ENCODE measurements at places on chromosomes 1 and 21. TPM values are rescaled to one million over a fixed set of nuclear protein-coding genes. Genes with fewer than 3 reads are reported as not detected.

DNA sequence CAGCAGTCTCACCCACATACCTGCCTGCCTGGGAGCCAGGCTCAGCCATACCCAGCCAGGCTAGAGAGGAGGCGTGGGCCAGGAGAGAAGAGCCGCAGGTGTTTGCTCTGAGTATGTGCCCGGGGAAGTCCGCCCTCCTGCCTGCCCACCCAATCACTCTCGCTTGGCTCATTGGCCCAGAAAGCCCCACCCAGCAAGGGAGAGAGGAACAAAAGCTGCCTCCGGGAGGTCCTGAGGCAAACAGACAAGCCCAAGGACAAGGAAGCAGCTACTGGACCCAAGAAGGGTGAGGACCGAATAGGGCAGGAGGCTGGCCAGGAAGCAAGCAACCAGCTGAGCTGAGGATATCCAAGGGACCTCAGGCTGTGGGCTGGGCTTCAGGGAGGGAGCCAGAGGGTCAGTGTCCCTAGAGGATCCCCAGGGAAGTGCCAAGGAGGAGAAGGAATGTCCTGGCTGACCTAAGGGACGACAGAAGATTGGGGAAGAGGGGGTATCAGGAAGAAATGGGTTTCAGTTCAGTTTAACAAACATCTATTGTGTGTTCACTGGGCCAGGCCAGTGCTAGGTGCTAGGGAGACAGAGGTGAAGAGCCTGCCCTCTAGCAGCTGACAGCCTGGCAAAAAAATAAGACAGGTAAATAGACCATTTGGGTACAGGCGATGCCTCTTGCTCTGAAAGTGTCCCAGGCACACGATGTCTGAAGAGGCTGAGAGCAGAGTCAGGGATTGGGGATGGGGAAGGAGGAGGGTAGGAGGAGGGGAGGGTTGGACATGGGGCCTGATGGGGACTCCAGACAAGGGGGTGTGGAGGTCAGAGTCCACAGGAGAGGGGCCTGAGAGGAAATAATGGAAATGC lies at the start of gene GJB4:
Gene GJB4, plus strand, starts transcription at position 238 of the 855 bp plus-strand sequence. CDS start 1,515 bp downstream, outside the sequence.
- no peak within 1 kb of the TSS for H3K27ac ChIP-seq
- no peaks in the 10 kb centered on the region for H3K27me3 ChIP-seq
- no peak within 1 kb of the TSS for H3K4me3 ChIP-seq
- no peaks in the 10 kb centered on the region for H3K4me1 ChIP-seq

- no peaks in the 10 kb centered on the region for H3K27me3 ChIP-seq
- H3K36me3 ChIP-seq, result no peaks in the 10 kb centered on the region
- no peaks in the 10 kb centered on the region for H3K4me1 ChIP-seq
- no peak overlapping the region for H3K4me3 ChIP-seq
- no peak for DNase-seq
These were observed 31.9 kb downstream of the GLUL start for GRCh38 chr1:182359645-182360044.

GRCh38 chr21:41295721-41296254 lies 20.8 kb upstream of the FAM3B start:
- H3K4me3 ChIP-seq, result no peak overlapping the region
- DNase-seq, result no peak
- no peaks in the 10 kb centered on the region for H3K36me3 ChIP-seq
- H3K4me1 ChIP-seq, result no peaks in the 10 kb centered on the region

GRCh38 chr1:207828485-207829158 lies 76.8 kb downstream of the CD46 start:
- peak; percentile 96 for DNase-seq
- H3K36me3 ChIP-seq, result peaks cover 3% of the 10 kb centered on the region
- H3K4me1 ChIP-seq, result peaks cover 45% of the 10 kb centered on the region
- H3K4me3 ChIP-seq, result no peak overlapping the region

DNA sequence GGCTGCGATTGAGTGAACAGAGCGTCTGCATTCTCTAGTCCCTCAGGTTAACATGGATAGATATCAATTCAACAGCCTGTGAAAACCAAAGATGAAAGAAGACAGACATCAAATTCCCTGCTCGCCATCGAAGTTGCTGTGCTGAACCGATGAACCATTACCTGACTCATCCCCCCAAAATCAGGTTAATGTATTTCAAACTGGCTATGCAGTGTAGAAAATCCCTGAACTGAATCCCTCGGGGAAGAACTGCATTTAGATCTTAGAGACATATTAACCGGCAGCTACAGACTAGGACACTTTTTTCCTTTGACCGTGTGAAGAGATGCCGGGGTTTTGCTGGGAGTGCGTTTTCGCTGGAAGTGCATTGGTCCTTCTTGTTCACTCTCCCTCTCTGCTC lies 213.2 kb upstream of the KIAA0040 start:
- no peaks in the 10 kb centered on the region for H3K27me3 ChIP-seq
- no peaks in the 10 kb centered on the region for H3K36me3 ChIP-seq
- H3K4me1 ChIP-seq, result no peaks in the 10 kb centered on the region
- no peak for DNase-seq
- no peak overlapping the region for H3K4me3 ChIP-seq

DNA sequence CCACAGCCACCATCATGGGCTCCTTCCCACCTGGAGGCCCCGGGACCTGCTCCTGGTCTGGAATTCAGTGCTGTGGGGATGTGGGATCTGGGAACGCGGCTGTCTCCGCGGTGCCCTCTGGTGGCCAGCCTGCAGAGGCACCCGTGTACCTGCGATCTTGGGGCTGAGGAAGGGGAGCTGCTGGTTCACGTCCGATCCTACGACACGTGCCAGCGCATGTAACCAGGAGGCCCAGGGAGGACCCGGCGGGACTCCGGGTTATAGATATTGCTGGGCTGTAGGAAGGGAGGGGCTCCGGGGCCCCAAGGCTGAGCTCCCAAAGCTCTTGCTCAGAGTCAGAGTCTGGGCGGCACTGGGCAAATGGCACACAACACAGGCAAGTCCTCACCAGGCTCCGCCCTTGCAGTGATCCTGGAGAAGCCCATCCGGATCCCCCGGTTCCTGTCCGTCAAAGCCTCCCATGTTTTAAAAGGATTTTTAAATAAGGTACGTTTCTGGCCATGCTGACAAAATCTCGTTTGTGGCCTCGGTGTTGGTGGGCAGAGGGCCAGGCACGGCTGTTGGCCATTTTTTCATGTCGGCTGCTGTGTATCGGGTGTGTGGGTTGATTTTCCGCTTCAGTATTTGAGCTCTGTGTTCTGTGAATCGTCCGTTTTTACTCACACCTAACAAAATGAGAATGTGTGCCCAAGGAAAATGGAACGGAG lies 20.1 kb downstream of the FAAP20 start:
- H3K27ac ChIP-seq, result no peak overlapping the region
- no peaks in the 10 kb centered on the region for H3K27me3 ChIP-seq
- no peak overlapping the region for H3K4me3 ChIP-seq
- peak; percentile 54 for DNase-seq

- H3K36me3 ChIP-seq, result no peaks in the 10 kb centered on the region
- H3K27me3 ChIP-seq, result no peaks in the 10 kb centered on the region
- no peak overlapping the region for H3K4me3 ChIP-seq
- no peaks in the 10 kb centered on the region for H3K4me1 ChIP-seq
- DNase-seq, result no peak
- H3K27ac ChIP-seq, result no peak overlapping the region
These were observed 42.7 kb upstream of the RGS2 start for GRCh38 chr1:192766009-192766625.

DNA sequence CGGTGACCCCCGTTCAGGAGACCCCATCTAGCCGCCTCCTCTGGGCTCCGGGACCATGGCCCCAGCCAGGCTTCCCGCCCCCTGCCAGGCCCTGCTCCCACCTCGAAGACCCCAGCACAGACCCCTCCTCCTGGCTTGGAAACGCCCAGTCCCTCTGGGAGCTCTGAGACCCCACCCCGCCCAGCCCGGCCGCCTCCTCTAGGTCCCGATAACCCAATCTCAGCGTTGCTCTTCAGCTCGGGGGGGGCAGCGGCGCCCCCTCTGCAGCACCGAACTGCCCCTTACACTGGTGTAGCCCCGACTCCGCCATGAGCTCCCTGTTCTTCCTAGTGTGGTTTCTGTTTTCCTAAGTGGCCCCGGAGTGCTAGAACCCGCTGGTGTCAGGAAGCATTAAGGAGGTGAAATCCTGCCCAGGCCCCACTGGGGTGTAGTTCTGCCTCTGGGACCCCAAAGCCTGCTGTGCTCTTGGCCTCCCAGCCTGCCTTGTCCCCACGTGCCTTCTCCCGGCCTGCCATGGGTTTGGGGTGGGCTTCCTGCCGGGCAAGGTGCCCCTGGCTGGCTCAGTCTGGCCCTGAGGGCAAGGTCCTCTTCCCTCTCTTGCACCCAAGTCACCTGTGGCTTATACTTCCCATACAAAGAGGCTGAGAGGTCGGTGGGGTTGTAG lies 10.7 kb upstream of the MMEL1 start:
- peak overlapping the region; percentile 55 for H3K4me3 ChIP-seq
- H3K27me3 ChIP-seq, result no peaks in the 10 kb centered on the region
- no peaks in the 10 kb centered on the region for H3K36me3 ChIP-seq
- H3K4me1 ChIP-seq, result peaks cover 8% of the 10 kb centered on the region

Gene C1orf87
- total RNA-seq, result not detected

Gene RYR2
- total RNA-seq, result not detected

Gene HHAT
- total RNA-seq, result 2.4 TPM

Gene LCE1C
- not detected for total RNA-seq
